KG1 (cell line): ENCODE measurements at places on chromosomes 6 and 20.

DNA sequence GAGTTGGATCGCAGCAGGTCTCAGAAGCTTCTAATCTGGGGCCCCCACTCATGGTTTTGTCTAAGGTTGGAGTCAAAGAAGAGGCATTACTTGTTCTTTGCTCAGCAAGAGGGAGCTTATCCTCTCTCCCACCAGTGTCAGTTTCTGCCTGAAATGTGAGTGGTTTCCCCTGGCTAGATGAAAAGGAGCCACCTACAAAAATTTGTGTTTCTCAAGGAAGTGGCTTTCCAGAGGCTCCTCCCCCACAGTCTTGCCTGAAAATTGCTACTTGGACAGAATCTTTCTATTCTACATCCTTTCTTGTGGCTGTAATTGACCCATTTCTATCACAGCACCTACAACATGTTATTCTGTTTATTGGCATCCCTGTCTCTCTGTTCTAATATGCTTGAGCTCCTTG, 37.9 kb downstream of the SCML4 start:
- peak; percentile 3 for DNase-seq

DNA sequence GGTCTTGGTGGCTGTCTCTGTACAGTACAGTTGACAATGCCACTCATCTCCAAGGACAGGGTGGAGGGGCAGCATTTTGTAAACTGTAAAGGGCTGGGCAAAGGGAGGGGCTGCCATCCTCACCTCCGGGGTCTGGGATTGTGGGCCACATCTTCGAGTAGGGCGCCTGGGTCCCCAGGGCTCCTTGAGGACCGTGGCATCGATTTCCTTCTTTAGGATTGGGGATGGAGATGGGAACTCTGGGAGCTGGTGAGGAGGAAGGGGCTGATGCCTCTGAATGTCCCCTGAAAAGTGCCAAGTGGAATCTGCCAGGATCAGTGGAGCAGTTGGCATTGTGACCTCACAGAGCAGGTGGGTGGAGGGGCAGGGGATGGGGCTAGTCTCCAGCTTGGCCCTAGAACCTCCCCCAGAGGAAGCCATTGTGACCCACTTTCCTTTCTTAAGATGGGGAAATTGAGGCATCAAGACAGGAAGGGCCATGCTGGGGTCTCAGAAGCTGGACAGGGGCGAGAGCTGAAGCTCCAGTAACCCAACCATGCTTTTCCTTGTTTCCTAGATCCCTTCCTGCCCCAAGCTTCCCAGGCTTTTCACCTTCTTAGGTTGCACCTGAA, at the start of gene SUN5:
TSS of gene SUN5 (minus strand) at position 293 of the 611 bp plus-strand sequence. CDS start at position 200, 93 bp downstream.
- DNase-seq = no peak

DNA sequence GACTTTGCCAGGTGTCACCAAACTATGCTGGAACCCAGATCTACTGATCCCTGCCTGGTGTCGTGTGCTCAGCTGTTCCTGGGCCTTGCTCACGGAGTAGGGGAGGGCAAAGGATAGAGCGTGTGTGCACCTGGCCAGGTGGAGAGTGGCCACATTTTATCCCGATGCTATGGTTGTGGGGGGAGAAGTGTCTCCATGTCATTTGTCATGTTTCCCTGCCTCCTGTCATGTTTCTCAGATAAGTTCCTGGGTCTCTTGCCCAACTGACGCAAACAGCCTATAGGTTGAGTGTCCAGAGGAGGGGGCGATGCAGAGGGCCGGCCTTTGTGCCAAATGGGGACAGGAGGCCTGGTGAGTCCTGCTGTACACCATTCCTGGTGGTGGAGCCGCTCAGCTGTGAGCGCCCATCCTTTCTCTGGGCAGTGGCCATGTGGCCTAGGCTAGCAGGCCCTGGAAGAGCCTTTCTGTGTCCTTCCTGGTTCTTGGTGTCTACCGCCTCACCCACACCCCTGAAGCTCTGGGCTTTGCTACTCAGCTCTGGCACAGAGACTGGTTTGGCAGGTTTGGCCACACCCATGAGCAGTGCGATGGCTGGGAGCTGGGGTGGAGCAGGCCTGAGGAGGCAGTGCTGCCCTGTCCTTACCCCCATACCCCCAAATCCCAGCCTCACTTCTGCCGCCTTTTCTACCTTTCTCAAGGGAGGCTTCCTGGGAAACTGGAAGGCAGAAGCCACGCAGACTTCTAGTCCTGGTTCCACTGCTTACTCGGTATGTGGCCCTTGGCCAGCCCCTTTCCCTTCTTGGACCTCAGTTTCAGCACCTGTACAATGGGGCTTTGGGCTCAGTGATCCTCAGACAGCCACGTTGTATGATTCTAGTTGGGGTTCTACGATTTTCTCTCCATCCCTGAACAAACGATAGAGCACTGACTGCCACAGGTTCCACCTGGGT, 32.3 kb upstream of the EPB41L1 start:
- DNase-seq = no peak

DNA sequence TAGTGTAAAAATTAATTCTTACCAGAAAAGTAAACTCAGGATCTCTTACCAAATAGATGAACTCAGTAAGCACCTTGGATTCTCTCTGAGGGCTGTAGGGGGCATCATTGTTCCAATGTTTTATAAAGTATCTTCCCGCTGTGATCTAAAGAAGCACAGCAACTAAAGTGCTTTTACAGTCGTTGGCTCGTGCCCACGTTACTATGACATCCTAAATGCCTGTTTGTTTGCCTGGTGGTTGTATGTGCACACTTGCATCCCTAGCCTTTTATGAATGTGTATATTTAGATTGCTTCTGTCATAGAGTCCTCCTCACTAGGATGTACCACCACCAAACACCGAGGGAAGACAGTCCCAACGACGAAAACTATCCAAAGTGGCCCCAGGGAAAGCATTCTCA, 34.5 kb downstream of the SLX4IP start:
- DNase-seq = peak; percentile 33

DNA sequence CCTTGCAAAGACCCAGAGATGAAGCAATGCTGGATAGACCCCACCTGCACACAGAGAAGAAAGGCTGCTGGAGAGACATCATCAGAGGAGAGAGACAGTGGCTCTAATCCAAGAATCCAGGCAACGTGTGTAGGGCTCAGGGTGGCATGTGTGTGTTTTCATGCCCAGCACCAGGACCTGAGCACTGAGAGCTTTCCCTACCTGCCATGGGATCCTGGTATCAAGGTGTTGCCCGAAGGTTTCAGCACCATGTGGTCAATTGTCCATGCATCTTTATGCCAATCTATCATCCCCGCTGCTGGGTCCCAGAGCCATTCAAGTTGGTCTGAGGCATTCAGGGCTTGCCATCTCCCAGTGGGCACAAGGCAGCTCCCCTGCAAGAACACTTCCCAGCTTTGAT, 7.5 kb upstream of the CD93 start:
- no peak for DNase-seq

- DNase-seq = no peak
Measured at GRCh38 chr20:823574-823902, 10.0 kb upstream of the FAM110A start.

DNA sequence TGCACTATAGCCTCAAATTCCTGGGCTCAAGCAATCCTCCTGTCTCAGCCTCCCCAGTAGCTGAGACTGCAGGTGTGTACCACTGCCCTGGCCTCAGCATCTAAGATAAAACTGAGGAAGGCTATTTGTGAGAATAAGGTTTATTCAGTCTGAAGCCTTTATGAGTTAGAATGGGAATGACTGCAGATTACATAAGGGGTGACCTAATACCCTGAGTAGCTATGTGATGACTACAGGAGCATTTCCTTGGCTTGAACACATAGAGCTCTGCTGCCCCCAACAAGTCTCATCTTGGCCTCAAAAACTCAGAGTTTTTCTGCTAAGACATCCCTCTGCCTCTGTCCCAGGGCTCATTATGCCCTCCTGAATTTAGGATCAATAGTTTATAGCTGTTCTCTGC, 7.6 kb downstream of the GSS start:
- DNase-seq = no peak

DNA sequence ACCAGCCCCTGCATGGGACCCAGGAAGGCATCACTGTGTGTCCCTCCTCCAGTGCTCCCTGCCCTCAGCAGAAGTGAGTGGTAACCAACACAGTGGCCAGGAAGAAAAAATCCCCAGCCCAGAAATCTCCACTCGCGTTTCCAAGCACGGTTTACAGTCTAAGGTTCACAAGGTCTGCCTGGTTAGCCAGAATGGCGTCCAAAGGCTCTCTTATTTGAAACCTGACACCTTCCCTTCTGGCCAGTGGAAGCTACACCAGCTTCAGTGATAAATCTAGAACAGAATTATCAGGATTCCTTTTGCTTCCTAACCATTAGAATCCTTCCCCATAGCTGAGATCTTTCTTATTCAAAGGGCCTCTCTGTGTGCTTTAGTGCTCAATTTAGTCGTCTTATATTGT, 9.2 kb downstream of the LY86 start:
- DNase-seq = no peak

DNA sequence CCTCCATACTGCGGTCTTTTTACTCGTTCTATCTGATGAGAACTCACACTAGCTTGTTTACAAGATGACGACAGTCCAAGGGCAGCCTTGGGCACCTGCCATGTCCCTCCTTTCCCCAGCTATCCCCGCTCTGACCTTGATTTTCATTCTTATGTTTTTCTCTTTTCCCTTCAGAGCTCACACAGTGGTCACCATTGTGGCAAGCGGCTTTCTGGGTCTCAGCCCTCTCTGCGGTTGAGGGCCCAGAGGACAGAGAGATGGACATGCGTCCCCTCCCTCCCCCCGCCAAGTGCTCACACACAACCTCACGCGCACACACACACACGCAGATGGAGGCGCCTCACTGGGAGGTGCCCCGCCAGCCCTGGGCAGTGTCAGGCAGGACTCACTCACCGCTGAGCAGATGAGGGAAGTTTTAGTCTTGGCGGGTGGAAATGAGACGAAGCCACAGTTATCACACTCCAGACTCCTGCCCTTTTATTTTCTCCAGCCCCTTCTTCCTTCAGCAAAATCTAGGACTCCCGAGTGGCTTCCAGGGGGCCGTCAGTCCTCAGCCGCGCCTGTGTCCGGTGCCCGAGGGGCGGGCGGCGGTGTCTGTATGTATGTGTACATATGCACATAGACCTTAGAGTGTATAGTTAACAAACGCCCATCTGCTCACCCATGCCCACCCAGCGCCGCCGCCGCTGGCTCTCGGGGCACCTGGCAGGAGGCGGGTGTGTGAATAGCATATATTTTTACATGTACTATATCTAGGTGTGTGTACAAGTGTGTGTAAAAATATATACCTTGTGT, 13.8 kb upstream of the MYL9 start:
- no peak for DNase-seq

DNA sequence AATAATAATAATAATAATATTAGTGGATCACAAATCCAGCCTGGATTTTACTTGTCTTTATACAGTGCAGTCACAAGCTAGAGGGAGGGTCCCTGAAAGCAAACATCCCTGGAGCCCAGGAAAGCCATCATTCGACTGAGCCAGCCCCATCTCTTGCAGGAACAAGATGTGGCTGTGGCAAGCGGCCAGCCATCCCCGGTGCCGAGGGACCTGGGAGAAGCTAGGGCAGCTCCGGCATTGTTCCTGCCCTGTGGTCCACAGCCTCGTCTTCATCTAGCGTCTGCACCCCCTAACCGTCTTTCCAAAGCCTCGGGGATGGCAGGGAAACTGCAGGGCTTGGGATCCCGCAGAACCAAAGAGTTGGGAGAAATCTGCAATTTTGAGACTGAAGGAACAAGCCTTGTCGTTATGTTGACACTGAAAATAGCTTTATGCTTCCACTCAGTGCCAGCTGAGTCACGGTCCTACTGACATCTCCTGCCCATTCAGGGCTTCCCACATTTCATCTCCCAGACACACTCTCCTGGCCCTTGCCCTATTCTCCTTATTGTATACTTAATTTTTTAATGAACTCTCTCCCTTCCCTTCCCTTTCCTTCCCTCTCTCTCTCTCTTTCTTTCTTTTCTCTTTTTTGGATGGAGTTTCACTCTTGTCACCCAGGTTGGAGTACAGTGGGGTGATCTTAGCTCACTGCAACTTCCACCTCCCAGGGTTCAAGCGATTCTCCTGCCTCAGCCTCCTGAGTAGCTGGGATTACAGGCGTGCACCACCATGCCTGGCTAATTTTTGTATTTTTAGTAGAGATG, 62.5 kb upstream of the ZNFX1 start:
- DNase-seq = no peak

DNA sequence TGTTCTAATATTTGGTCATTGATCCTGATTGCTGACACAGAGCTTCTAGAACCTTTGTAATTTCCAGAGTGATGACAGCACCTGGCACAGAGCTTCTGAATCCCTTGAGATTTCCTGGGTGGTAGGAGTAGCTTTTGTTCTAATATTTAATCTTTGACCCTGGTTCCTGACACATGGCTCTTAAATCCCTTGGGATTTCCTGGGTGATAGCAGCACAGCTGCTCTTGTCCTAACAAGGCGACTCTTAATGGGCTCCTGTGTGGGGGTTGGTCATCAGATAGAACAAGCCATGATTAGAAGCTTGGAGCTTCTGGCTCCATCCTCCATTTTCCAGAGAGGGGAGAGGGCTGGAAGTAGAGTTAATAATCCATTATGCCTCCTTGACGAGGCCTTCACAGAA, 18.4 kb downstream of the GMPR start:
- DNase-seq = no peak

DNA sequence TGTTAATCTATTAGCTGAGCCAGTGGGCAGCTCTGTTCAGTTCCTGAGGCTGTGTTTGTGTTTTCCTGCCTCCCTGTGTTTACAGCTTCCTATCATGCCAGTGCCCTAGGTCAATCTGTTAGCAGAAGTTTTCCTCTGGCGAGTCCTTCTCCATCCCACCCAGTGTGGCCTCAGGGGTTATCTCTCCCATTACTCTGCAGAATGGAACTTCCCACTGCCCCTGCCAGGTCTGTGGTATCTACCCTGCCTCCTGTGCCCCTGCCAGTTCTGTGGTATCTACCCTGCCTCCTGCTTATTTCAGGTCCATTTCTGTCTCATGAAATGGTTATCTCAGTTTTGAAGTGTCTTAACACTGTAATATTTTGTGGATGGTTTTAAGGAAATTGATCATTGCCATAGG, 63.1 kb downstream of the SLX4IP start:
- DNase-seq = no peak

- DNase-seq = no peak
Measured at GRCh38 chr6:33168639-33169038, 23.6 kb downstream of the COL11A2 start.

GRCh38 chr20:55586610-55587009, 418.7 kb downstream of the CBLN4 start:
- DNase-seq = no peak

- no peak for DNase-seq
Measured at GRCh38 chr20:15673206-15673605, 900.0 kb downstream of the KIF16B start.

GRCh38 chr6:73624896-73625295, 28.9 kb downstream of the SLC17A5 start:
- DNase-seq = no peak
